ENCODE measurements at places on chromosomes 1 and 21.
A peak's percentile ranks its signal among the peaks of the same experiment; 100 is the strongest.

GRCh38 chr1:23798662-23799142, 1.9 kb downstream of the GALE start:
- no peak for DNase-seq

GRCh38 chr1:175075572-175076568, 8.2 kb downstream of the TNN start:
- no peak for DNase-seq

DNA sequence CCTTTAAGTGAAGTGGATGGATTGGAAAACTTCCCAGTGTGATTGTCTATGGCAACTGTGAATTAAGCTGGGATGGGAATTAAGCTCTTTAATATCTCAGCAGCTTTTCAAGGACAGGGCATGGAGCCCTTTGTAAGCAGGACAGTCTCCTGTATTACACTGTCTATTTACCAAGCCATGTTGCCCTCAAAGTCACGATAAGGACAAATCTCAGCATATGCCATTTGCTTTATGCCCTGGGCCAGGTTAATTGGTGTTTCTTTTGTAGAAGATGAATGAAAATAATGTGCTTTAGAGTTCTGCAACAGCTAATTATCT, 17.6 kb downstream of the UTP25 start:
- peak; percentile 98 for DNase-seq

DNA sequence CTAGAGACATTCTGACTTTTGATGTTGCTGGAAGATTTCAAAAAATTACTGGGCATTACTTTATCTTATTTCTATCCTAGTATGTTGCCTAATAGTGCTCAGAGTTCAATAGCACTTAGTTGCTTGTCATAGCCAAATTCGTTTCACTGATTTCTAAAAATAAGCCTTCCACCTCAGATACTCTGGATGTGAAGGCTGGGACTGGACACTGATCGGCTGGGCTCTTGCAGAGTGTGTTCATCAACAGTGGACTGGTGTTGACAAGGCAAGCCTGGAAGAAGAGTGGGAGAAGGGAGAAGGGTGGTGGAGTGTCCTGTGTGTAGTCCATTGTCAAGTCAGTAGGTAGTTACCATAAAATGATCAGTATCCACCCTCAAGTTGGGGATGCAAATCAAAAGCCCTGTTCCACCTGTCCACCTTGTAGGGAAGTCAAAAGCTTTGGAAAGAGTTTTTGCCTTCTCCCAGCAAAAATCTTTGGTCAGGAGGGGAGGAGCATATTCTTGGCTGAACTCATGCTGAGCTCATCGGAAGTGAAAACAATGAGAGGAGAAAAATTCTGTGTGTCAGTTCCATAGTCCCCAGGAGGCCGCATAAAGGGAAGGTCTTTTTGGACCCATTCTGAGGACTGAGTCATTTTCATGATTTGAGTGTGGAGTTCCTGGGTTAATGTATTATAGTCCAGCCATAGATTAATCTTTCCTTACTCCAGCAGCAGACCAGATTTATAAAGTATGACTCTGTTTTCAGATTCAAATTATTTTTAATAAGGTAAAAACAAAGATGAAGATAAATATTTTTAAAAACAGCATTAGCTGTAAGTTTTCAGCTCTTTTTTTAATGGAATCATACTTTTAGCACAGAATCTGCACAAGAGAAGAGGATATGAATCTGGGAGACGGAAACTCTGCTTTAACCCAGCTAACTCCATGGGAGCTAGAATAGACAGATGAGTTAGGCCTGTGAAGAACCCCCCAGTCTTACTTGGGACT, 99.5 kb upstream of the BMP8A start:
- no peak for DNase-seq

DNA sequence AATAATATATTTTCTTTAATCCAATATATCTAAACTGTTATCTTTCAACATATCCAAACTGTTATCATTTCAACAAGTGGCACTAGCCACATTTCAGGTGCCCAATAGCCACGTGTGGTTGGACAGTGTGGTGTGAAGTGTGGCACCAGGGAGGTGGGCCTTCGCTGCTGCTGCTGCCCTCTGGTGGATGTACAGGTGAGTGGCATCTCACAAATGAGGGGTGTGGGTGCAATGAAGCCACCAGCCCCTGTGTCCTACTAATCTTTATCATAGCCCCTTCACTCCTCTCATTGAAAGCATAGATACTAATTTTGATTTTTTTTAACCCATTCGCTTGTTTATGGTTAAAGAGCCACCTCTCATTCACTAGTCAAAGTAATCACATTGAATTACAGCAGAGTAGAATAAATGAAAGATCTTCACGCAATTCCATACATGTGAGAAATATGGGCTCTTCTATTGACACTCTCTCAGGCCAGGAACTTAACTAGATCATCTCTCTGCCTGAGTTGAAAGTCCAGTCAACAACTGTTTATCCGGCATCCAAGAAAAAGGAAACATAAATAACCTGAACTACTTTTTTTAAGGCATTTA, 499.2 kb downstream of the OMA1 start:
- DNase-seq, result no peak

DNA sequence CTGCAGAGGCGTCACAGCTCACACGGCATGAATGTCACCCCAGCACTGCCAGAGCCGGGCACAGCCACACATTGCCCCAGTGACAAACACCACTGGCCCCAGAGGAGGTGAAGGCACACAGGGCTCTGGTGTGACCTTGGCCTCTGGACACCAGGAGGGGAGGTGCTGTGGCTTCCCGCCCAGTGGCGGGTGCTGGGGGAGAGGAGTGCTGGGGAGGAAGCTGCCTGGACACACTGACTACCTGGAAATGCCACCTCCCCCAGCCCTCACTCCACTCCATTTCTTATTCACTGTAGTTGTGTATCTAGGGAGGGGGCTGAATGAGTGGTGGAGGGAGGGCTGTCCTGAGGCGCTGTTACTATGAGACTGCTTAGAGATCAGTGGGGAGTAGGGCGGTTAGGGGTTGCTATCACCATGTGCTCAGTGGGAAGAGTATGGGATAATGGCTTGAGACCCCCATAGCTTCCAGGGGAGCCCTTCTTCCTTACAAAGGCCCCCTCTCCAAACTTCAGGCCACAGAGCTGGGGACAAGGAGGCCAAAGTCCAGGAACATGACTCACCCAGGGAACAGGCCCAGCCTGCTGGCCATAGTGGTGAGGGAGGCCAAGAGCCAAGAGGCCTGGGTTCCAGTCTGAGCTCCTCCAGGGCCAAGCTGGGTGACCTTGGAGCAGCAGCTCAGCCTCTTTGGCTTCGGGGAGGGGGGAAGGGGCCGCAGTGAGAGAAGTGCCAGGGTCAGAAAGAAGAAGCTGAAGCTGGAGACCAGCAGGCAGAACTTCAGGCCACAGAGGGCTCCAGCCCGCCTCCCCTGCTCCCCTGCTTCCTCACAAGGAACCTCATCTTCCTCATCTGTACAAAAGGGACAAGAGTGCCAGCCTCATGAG, 40.1 kb downstream of the AHDC1 start:
- DNase-seq, result no peak

DNA sequence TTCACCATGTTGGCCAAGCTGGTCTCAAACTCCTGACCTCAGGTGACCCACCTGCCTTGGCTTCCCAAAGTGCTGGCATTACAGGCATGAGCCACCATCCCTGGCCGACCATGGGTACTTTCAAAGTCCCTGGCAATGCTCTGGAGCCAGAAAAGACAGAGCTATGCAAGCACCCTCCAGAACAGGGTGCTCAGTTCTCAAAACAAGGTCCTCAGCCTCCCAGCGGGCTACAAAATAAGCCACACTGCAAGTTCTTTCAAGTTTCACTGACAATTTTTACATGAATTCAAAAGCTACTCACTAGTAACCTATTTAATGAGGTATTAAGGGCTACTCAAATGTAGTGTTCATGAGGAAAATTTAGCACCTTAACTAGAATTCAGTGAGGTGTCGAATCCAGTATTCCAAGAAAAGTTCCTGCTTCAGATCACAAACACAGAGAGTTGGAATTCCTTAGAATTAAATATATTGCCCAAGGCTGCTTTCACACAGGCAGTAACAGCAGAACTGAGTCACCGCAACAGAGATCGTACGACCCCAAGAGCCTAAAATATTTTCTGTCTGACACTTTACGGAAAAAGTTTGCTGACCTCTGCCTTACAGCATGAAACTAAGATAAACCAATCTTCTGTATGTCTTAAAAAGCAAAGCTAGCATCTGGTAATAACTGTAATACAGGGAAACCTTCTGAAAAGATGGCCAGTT, 60.7 kb downstream of the HSF2BP start:
- no peak for DNase-seq

DNA sequence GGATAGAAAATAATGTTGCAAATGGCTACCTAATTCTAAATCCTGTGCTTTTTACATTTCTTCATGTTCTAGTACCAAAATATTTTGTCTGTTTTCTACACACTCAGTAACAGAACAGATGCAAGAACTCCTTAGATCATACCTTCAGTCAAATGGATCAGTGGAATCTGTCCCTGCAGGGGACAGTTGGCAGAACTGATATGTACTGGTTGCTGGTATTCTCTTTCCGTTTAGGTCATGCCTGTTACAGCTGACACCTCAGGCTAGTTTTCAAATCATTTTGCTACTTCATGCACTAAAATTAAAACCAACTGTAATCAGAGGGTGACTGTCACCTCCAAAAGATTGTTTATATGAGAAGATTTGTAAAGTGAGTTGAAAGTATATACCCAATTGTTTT, 109.2 kb downstream of the TNNI3K start:
- DNase-seq, result no peak

DNA sequence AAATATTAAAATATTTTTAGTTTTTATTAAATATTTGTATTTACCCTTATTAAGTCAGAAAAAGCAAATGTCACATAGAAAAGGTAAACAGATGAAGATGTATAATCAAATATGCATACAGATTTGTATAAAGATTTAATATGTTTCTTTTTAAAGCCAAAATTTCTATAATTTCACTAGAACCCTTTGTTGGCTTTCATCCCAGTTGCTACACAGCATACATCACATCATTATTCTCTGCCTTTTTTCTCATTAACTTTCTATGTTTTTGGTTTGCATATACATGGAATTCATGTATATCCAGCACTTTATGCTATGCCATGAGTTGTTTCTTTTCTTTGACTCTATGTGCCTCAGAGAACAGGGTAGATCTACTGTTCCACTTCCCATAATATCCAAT, 957.9 kb upstream of the ADGRL2 start:
- DNase-seq, result no peak

DNA sequence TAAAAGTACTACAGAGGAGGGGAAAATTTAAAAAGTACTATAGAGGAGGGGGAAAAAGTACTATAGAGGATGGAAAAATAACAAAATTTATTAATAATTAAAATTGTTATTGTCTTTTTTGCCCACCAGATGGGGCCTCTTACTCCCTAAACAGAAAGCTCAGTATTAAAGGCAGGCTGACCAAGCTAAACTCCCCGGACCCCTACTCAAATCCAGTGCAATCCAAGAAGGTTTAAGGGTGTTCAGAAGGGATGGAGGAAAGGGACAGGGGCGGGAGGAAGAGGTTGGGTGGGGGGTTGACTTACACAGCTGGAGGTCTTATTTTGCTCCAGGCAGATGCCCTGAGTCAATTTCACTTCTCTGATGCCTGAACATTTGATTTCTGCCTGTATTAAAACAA, 13.7 kb downstream of the CD34 start:
- peak; percentile 31 for DNase-seq

DNA sequence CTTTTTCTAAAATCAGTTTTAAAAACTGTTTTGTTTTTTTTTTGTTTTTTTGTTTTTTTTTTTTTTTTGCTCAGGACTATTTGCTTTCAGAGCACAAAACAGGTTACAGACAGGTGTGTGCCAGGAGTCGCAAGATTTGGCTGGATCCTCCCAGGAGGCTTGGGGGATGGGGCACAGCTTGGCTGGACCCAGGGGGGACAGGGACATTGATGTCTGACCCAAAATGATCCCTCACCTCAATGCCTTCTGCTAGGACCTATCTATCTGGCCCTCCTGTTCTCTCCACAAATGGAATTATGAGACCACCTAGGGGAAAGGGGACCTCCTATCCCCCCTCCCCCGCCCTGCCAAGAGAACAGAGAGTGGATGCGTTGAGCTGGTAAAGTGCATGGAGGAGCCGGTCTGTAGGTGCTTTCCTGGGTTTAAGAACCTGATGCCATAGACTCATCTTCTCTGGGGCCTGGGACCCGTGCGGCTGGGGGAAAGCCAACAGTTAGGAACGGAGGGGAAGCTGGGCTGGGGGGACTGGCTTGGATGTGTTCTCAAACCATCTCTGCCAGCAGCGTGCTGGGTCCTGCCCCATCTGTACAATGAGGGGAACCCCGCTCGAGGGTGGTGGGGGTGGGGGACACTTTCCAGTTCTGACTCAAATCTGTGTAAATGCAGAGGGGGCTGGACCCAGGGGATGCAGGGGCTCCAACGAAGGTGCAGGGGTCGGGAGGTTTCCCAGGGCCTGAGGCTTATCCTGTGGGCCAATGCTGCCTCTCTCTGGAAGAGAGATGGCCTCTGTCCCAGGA, 28.9 kb downstream of the RUNX3 start:
- no peak for DNase-seq

DNA sequence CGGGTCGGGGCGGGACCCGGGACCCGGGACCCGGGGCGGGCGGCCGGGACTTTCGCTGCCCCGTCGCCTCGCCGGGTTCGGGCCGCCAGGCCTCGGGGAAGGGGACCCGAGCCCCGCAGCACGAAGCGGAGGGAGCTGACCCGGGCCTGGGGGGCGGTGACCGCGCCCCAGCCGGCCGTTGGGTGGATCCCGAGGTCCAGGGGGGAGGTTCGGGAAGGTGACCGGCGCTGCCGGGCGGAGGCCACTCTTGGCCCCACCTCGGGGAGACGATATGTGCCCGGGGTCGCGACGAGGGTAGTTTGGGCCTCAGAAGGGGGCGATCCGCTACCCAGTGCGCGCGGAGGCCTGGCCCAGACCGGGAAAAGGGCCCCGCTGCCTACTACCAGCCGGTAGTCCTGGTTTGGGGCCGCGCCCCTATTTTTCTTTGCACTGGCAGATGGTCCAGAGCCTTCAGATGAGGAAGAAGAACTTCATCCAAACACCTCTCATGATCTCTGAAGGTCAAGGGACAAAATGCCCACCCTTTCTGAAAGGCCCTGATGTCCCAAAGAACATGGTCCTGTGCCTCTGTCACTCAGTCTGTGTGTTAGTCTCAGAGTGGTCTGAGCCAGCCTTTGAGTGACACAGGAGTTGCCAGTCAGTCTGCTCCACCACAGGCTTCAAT, 766 bp downstream of the AGO4 start:
- peak; percentile 27 for DNase-seq
